Renal cortical epithelial cell (primary cell): ENCODE measurements at places on chromosomes 1 and 21.

DNA sequence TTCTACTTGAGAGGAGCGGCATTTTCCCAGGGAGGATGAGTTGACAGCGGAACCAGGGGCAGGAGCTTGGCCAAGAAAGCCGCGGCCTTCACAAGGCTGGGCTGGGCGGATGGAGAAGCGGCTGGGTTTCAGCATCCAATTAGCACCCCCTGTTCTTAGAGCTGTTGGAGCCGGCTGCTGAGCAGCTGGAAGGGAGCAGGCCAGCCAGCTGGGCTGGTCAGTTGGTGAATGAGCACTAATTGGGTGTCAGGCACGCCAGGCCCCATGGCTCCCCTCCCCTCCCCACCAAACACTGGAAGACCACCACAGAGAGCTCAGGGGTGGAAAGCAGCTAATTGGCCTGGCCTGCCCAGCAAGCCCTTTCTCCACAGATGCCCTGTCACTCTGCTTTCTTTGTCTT lies 245.6 kb downstream of the RRAGC start:
- DNase-seq, result no peak

DNA sequence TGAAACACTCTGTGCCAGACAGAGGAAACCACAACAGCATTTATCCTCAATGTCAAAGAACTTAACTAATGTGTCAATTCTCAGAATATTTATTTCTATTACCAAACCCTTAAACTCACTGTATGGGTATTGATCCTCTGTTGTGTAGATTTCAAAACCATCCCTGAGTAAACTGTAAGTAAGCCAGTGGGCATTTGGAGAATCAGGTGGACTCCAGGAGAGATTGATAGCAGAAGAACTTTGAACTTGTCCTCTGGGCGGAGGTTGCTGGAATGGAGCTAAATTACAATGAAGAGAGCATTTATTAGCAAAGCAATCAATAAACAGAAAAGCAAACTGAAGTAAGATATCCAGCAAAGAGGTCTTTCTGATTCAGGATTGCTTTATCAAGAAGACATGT lies 216.1 kb downstream of the USH2A start:
- DNase-seq, result no peak

- no peak for DNase-seq
Measured at GRCh38 chr21:38807986-38808385, 2.3 kb downstream of the ETS2 start.

- DNase-seq, result no peak
Measured at GRCh38 chr1:207695891-207696290, 51.0 kb downstream of the CR1L start.

GRCh38 chr1:19533626-19534025 lies 48.3 kb upstream of the CAPZB start:
- no peak for DNase-seq
